Frontal cortex (tissue), 4 donors: ENCODE measurements at places on chromosomes 16 and 17. TPM values are rescaled to one million over a fixed set of nuclear protein-coding genes. Genes with fewer than 3 reads are reported as not detected.

The MRPL12 gene
- 4.9 TPM for total RNA-seq

The STX1B gene
- total RNA-seq, result 11.4 TPM

The ABCC6 gene
- total RNA-seq, result 0.41 TPM

The ASPA gene
- 0.41 TPM for total RNA-seq

The KRTAP4-5 gene
- not detected for total RNA-seq

The KRT39 gene
- not detected for total RNA-seq
